ENCODE measurements at places on chromosomes 1 and 21.
A peak's percentile ranks its signal among the peaks of the same experiment; 100 is the strongest.

DNA sequence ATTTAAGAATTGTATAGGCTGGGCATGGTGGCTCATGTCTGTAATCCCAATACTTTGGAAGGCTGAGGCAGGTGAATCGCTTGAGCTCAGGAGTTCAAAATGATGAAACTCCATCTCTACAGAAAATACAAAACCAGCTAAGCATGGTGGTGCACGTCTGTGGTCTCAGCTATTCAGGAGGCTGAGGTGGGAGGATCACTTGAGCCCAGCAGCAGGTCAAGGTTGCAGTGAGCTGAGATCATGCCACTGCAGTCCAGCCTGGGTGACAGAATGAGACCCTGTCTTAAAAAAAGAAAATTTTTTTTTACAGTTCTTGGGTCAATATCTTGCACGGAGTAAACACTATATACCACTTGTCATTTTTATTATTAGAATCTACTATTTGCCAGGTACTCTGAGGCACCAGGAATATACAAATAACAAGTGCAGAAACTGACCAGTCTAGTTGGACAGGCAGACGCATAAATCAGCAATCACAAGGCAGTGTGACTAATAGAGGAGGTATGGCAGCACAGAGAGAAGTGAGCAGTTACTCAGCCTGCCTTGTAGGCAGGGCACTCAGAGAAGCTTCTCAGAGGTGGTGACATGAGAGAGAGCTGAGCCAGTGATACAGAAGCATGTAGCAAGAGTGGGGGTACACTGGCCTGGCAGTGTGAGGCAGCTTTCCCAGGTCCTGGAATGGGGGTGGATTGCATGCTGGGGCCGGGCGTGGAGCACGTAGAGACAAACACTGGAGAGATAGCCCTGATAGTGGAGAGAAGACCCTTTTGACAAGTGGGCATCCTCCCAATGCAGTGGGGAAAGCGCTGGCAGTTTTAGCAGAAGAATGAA is 8.0 kb downstream of the PHLDA3 start:
- H3K27me3 ChIP-seq = no peaks in the 10 kb centered on the region
- peaks cover 7% of the 10 kb centered on the region for H3K4me1 ChIP-seq
- no peak overlapping the region for H3K4me3 ChIP-seq
- H3K36me3 ChIP-seq = no peaks in the 10 kb centered on the region
- peak overlapping the region; percentile 88 for H3K27ac ChIP-seq
- no peak for DNase-seq

DNA sequence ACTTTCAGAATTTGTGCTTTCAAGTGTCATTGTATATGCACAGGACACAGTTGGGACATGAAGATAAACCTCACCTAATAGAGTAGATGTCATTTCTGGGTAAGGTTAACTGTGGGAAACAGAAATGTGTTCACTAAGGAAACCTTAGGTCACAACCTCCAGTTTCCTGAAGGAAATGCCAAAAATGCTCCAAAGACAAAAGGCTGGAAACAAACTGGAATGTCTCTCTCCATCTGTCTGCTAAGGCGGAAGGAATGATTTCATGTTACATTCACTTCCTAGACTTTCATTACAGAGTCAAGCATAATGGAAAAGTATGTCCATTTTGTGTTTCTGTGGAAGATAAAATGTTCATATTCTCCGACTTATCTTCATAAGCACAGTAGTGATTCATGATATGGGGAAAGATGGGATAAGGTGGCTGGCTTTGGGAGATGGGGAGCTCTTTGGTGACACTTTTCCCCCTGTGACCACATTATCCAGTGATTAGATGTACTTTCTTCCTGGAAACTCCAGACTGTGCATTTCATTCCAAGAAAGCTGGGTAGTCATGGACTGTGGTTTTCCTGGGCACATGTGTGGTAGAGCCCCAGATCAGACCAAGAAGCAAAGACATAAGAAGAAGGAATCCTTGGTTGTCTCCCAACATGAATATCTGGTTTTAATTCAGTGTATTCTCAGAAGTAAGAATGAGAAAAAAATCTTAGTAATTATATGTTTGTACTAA is 5.7 kb downstream of the S1PR1 start:
- H3K27me3 ChIP-seq = no peaks in the 10 kb centered on the region
- no peak overlapping the region for H3K4me3 ChIP-seq
- DNase-seq = no peak
- H3K4me1 ChIP-seq = peaks cover 3% of the 10 kb centered on the region
- peak overlapping the region; percentile 52 for H3K27ac ChIP-seq

- H3K4me1 ChIP-seq = no peaks in the 10 kb centered on the region
- H3K27me3 ChIP-seq = peaks cover 2% of the 10 kb centered on the region
- peak; percentile 45 for DNase-seq
- no peaks in the 10 kb centered on the region for H3K36me3 ChIP-seq
- H3K27ac ChIP-seq = no peak within 1 kb of the TSS
These were observed at the start of gene SYT14 for GRCh38 chr1:209937996-209938959. TSS of gene SYT14 (plus strand) at chr1:209938217. CDS start at chr1:209938265, 48 bp downstream.

DNA sequence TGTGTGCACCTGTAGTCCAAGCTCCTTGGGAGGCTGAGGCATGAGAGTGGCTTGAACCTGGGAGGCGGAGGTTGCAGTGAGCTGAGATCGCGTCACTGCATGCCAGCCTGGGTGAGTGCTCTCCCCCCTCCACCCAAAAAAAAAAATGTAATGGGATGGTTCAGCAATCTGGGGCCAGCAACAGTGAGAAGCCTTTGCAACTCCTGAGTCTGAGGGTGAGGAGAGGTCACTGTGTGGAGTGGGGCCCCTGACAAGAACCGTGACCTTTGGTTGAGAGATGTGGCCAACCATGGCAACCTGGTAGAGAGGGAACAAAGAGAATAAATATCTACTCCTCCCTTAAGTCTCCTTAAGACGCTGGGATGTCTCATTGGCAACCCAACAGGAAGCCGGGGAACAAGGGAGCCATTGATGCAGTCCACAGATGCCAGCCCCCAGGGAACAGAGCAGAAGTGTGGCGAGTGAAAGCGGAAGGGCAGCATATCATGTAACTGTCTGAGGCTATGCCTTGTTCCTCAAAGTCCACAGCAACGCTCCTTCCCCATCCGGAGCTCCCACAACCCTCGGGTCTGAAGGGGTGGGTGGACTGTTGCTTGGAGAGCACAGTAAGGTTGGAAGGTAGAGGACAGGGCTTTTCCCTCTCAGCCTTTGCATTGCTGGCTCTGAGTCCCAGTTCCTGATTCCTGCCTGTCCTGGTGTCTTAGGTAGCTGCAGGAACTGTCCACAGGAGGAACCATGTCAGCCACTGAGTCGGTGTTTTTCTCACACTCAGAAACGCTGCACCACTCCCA is 8.3 kb downstream of the TRNP1 start:
- no peak overlapping the region for H3K27ac ChIP-seq
- no peaks in the 10 kb centered on the region for H3K27me3 ChIP-seq
- H3K4me3 ChIP-seq = no peak overlapping the region
- no peaks in the 10 kb centered on the region for H3K36me3 ChIP-seq
- H3K4me1 ChIP-seq = peaks cover 30% of the 10 kb centered on the region

DNA sequence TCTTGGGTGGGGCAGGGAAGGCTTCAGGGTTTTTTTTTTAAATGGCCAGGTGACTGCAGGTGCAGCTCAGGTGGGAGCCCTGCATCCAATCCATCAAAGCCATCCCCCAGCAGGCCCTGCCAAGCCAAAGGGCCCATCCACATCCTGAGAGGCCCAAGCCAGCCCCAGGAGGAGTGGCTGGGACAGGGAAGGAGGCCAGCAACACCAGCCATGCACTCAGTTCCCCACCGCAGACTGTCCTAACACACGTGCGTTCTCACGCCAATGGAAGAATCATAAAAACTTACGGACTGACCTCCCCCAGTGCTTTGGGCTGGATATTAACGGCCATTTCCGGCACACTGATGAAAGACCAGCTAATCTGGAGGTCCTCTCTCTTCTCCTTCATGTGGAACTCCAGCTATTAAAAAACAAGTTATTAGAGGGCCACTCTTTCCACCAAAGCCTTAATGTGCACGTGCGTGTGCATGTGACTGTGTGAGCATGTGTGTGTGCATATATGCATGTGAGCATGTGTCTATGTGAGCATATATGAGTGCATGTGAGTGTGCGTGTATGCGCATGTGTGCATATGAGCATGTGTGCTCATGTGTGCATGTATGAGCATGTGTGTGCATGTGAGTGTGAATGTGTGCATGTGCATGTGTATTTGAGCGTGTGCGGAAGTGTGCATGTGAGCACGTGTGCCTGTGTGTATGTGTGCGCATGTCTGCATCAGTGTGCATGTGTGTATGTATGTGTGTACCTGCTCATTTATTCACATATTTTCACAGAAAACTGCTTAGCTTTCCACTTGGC is 35.1 kb downstream of the C2CD2 start:
- H3K4me3 ChIP-seq = no peak overlapping the region
- H3K4me1 ChIP-seq = no peaks in the 10 kb centered on the region
- H3K27ac ChIP-seq = no peak overlapping the region
- no peak for DNase-seq
- H3K36me3 ChIP-seq = peaks cover 7% of the 10 kb centered on the region

DNA sequence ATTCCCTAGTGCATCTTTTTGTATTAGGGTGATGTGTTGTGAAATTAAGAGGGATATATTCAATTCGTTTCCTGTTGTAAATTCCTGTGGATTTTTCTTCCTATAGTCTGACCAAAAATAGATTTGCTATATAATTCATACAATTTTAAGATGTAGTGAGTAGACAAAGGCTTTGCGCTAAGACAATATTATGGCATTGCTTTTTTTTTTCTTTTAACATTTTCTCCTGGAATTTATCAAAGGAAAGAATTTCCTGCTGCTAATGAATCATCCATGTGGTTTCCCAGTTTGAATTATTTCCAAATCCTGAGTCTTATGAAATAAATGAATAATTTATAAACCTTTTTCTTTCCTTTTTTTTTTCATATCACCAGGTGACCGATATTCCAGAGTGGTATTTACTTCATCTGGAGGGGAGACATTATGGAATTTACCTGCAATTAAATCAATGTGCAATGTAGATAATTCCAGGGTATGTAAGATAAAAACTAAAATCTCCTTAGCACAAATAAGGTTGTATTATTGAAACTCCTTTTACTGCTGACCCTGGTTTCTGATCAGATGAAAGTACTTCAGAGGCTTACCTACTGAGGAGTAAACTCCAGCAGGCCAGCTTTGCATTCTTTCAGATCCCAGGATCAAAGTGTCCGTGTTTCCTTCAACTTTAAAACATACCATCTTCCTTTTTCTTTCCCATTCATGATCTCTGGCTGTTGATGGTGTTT is 148.4 kb downstream of the TLR5 start:
- DNase-seq = no peak
- H3K27ac ChIP-seq = peak overlapping the region; percentile 28
- peaks cover 16% of the 10 kb centered on the region for H3K4me1 ChIP-seq
- H3K27me3 ChIP-seq = no peaks in the 10 kb centered on the region

GRCh38 chr1:102318104-102318806 is 321.5 kb upstream of the OLFM3 start:
- no peak for DNase-seq
- H3K27me3 ChIP-seq = no peaks in the 10 kb centered on the region
- H3K4me1 ChIP-seq = no peaks in the 10 kb centered on the region
- H3K36me3 ChIP-seq = no peaks in the 10 kb centered on the region
- no peak overlapping the region for H3K27ac ChIP-seq
- H3K4me3 ChIP-seq = no peak overlapping the region

- no peak overlapping the region for H3K4me3 ChIP-seq
- DNase-seq = no peak
- peaks cover 10% of the 10 kb centered on the region for H3K4me1 ChIP-seq
- no peaks in the 10 kb centered on the region for H3K36me3 ChIP-seq
- H3K27me3 ChIP-seq = no peaks in the 10 kb centered on the region
These were observed 65.4 kb downstream of the MACF1 start for GRCh38 chr1:39269791-39270342.

GRCh38 chr1:48164571-48164970 is 57.9 kb upstream of the SLC5A9 start:
- no peaks in the 10 kb centered on the region for H3K27me3 ChIP-seq
- no peaks in the 10 kb centered on the region for H3K36me3 ChIP-seq
- H3K4me3 ChIP-seq = no peak overlapping the region
- no peak overlapping the region for H3K27ac ChIP-seq

DNA sequence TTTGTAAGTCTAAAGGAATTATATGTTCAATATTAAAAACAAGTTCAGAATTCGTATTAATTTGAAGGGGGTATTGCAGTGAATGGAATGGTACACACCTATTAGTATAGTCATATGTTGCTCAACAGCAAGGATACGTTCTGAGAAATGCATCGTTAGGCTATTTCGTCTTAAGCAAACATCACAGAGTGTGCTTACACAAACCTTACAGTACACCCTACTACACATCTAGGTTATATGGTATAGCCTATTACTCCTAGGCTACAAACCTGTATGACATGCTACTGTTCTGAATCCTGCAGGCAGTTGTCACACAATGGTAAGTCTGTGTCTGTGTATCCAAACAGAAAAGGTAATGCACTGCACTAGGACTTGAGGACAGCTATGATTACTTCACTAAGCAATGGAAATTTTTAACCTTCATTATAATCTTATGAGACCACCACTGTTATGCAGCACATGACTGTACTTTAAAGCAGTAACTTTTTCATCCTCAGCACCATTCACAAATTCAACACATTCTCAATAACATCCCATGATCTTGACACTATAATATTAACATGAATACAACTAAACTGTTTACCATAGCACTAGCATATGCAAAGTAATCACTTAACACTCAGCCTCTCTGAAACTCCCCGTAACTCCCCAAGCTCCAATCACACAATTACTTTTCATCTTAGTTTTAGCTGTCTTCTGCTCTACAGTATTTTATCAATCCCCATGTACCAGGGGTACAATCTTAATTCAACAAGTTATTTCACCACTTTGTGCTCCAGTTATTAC is 14.4 kb upstream of the PSMG1 start:
- no peak overlapping the region for H3K27ac ChIP-seq
- no peaks in the 10 kb centered on the region for H3K4me1 ChIP-seq
- no peak overlapping the region for H3K4me3 ChIP-seq

DNA sequence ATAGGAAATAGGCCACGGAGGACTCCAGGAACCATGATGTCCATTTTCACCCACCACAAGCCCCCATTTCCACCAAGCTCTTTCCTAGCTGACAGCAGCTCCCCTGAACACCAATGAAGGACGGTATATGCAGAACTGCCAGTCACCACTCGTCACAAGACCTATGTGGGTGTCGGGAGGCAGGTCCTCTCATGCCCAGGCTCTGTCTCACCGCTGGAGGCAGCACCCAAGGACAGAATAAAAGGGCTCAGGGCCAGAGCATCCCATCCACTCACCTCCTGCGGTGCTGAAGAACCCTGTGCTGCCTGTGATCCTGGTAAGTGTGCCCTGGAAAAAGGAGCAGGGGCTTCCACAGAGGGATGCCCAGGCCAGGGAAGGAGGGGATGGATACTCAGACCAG is at the start of gene LCE1F:
TSS of gene LCE1F (plus strand) at position 266 of the 400 bp plus-strand sequence. CDS start 1,232 bp downstream, outside the sequence.
- H3K27me3 ChIP-seq = no peaks in the 10 kb centered on the region
- no peak within 1 kb of the TSS for H3K4me3 ChIP-seq
- H3K4me1 ChIP-seq = no peaks in the 10 kb centered on the region
- H3K27ac ChIP-seq = no peak within 1 kb of the TSS
- no peak for DNase-seq
- H3K36me3 ChIP-seq = no peaks in the 10 kb centered on the region

DNA sequence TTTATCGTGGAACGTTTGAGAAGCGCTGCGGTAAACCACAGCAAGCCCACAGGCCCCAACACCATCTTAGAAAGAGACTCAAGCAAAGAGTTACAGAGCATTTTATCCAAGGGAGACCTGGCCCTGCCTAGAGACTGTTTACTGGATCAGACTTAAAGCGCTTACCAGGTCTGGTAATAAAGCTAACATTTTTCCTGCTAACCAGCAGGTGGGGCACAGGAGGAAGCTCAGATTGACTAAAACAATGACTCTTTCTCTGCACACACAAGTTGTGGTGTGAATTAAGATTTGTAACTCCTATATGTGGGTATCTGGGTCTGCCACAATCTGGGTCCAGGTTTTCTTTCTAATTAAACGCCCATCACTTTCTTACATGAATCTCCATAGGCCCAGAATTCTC is 136.5 kb upstream of the ETS2 start:
- H3K27me3 ChIP-seq = no peaks in the 10 kb centered on the region
- no peak overlapping the region for H3K27ac ChIP-seq
- H3K4me1 ChIP-seq = no peaks in the 10 kb centered on the region
- H3K36me3 ChIP-seq = no peaks in the 10 kb centered on the region
- no peak for DNase-seq

Data from kidney (tissue), 22 donors.